Breast epithelium (tissue), 4 donors: ENCODE measurements at places on chromosomes 1 and 21. TPM values are rescaled to one million over a fixed set of nuclear protein-coding genes. Genes with fewer than 3 reads are reported as not detected.
A peak's percentile ranks its signal among the peaks of the same experiment; 100 is the strongest.

DNA sequence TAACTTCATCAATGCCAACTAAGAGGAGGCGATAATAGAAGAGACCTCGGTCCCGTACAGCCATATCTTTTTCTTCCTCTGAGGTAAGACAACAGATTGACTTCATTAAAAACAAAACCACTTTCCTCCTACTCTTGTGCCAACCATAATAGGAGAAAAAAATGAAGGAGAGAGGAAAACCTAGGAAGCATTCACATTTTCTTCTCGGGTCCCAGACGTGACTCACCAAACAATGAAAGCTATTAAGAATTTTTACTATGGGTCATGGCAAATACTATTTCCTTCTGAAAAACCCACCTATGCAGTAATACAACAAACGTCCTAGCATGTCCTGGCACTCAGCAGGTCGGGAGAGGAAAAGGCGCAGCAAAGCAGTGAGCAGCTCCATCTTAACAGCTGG lies 8.6 kb upstream of the BCL2L15 start:
- DNase-seq, result no peak

DNA sequence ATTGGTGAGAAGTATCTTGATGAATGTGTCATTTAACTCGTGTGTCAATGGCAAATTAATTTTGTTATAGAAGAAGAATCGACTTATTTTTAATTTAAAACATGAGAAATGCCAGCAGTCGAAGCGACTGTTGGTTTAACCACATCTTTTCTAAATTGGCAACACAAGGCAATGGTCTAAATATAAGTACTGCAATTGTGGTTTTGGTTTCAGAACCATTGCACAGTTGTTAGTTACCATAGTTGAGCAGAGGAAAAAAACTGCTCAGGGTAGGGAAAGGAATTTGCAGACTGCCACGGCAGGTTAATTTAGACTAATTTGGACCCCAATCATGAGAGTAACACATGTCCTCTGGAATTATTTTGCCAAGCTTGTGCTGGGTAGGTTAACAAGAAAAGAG lies 185.6 kb upstream of the RUNX1 start:
- DNase-seq, result no peak

DNA sequence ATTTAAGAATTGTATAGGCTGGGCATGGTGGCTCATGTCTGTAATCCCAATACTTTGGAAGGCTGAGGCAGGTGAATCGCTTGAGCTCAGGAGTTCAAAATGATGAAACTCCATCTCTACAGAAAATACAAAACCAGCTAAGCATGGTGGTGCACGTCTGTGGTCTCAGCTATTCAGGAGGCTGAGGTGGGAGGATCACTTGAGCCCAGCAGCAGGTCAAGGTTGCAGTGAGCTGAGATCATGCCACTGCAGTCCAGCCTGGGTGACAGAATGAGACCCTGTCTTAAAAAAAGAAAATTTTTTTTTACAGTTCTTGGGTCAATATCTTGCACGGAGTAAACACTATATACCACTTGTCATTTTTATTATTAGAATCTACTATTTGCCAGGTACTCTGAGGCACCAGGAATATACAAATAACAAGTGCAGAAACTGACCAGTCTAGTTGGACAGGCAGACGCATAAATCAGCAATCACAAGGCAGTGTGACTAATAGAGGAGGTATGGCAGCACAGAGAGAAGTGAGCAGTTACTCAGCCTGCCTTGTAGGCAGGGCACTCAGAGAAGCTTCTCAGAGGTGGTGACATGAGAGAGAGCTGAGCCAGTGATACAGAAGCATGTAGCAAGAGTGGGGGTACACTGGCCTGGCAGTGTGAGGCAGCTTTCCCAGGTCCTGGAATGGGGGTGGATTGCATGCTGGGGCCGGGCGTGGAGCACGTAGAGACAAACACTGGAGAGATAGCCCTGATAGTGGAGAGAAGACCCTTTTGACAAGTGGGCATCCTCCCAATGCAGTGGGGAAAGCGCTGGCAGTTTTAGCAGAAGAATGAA lies 8.0 kb downstream of the PHLDA3 start:
- peak; percentile 73 for DNase-seq

DNA sequence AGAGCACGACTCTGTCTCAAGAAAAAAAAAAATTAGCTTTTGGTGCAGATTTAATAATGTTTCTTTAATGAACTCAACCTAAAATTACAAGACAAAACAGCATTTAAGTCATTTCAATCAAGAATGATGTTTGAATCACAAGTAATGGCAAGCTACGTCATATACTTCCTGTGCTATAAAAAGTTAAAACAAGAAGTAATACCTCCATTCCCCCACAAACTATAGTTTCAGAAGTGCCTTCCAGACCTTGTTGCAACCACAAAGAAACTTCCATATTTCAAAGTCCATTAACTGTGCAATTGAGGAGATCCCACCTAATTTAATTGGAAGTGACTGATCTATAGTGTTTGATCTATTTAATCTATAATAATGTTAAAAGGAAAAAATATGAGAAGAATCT lies 15.1 kb downstream of the NRDC start:
- no peak for DNase-seq

DNA sequence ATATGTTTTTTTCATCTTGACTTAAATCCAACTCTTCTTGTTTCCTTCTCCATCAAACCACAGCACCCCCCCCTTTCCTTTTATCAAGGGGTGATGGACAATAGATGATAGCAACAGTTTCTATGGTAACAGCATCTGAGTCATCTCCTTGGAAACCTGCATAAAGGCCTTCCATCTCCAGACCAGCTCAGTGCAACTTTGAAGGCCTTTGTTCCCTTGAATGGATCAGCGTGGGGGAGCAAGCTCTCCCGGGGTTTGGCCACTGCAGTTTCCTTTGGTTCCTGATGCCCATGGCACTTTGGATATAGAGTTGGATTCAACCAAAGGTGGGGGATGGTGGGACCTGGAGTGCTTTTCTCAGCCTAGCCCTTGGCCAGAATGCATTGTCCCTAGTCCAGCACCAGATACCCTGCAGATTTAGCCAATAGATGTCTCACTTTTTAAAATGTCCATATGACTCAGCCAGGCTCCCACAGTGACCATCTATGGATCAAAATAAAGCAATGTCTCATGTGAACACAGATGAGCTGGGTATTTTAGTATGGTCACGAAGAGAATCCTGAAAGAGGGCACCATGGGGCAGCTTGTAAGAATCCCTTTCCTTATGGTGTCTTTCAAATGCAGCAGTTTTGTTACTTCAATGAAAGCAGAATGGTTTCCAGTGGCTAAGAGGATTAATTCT lies 127.7 kb downstream of the SPATA46 start:
- no peak for DNase-seq

DNA sequence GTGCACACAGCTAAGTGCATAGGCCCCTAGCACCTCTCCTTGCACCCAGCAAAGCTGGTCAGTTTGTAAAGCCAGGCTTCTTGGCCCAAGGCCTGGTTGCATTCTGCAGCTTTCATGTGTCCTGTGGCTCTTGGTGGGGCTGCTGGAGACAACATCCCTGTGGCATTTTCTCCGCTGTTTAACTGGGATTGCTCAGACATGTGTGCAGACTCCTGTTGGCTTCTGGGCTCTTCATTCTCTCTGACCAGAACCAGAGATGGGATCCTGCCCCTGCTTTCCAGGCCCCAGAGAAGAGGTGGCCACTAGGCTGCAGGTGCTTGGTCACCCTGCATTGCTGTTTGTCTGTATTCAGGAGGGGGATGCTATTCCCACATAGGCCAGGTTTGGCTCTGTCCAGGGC lies 50.8 kb downstream of the FAM78B start:
- no peak for DNase-seq

- DNase-seq, result no peak
Measured at GRCh38 chr21:32138658-32139057, 140.2 kb downstream of the MIS18A start.

DNA sequence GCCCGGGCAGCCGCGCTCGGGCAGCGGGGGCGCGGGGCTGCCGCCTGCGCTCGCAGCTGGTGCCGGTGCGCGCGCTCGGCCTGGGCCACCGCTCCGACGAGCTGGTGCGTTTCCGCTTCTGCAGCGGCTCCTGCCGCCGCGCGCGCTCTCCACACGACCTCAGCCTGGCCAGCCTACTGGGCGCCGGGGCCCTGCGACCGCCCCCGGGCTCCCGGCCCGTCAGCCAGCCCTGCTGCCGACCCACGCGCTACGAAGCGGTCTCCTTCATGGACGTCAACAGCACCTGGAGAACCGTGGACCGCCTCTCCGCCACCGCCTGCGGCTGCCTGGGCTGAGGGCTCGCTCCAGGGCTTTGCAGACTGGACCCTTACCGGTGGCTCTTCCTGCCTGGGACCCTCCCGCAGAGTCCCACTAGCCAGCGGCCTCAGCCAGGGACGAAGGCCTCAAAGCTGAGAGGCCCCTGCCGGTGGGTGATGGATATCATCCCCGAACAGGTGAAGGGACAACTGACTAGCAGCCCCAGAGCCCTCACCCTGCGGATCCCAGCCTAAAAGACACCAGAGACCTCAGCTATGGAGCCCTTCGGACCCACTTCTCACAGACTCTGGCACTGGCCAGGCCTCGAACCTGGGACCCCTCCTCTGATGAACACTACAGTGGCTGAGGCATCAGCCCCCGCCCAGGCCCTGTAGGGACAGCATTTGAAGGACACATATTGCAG lies 3.0 kb downstream of the ARTN start:
- DNase-seq, result no peak

- DNase-seq, result peak; percentile 80
Measured at GRCh38 chr1:201888282-201889089, at the start of gene SHISA4. Gene SHISA4, plus strand, starts transcription at chr1:201888898. Its CDS starts 97 bp downstream, at chr1:201888995.

DNA sequence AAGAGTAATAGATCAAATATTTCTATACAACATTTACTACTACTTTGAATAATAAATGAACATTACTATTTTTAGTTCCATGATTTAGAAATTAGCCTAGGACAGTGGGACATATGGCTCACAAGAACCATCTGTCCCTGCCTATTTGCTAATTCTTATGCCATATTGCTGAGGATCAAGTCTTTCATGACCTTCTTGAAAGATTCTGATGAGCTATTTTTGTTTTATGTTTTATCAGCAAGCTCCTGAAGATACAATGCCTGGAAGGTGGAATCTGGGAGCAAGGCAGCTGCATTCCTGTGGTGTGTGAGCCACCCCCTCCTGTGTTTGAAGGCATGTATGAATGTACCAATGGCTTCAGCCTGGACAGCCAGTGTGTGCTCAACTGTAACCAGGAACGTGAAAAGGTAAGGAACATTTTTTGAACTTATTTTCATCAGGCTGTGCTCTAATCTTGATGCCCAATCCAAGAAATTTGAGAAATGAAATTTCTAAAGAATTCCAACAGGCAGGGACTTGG lies 326.7 kb downstream of the PAPPA2 start:
- DNase-seq, result no peak

DNA sequence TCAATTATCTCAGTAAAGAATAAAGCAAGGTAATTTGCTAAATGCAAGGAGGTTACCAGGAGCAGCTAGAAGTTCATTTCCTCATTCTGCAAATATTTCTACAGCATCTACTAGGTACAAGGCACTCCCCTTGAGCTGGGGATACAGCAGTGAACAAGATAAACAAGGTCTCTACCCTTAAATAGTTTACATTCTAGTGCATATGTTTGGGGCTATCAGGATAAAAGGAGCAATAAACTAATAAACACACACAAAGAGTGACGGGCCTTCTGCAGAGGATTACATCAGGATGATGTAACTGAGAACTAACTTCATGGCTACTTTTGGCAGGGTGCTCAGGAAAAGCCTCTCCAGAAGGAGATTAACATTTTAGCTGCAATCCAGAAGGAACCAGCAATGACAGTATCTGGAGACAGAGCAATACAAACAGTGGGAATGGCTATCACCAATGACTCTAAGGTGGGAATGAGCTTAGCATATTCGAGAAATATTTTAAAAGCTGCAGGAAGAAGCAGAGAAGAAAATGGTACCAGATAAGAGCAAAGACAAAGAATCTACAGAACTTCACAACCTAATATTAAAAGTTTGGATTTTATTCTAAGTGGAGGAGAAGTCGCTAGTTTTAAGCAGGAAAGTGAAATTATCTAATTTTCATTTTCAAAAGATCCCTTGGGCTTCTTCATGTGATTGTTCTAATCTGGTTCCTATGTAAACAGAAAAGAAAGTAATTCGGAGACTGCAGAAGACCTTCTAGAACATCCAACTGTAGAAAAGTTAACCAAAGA lies 25.8 kb downstream of the TP53BP2 start:
- no peak for DNase-seq

DNA sequence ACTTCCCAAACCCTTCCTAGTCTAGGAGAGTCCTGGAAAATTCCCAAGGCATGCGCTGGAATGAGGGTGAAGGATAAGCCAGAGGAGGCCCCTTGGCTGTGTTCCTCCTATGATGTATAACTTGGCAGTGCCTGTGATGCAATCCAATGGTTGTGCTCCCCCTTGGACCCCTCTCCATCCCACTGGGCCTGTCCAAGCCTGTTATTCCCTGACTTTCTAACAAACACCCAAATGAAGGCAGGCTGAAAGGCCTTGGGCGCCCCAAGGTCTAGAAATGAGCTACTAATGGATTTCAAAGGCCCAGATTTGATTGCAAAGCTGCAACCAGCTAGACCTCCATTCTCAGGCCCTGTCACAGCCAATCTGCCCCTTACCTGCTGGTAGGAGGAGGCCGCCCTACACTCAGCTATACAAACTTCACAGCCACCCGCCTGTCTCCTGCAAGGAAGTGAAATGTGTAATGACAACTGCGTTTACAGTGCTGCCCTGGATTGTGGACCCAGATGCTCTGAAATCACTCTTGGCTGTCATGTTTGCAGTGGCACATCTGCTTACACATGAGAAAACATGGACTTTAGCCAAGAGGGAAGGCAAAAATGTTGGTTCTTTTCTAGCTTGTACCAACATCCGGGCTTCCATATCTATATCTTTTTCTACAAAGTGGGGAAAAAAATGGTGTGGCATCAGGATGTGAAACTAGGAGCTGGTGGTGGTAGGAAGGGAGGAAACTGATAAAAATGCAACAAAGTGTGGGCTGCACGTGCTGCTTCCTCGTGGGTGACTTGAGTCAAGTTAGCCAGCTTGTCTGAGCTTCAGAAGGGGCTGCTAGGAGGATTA lies 130.4 kb downstream of the TRABD2B start:
- DNase-seq, result no peak

TMEM61 gene
- total RNA-seq, result 7.5 TPM

FAM229A gene
- 8.8 TPM for total RNA-seq

CD101 gene
- total RNA-seq, result 0.32 TPM

RHOU gene
- total RNA-seq, result 28.8 TPM

CRNN gene
- not detected for total RNA-seq

TPRG1L gene
- total RNA-seq, result 34.5 TPM

CFAP141 gene
- total RNA-seq, result not detected

OR2T35 gene
- total RNA-seq, result not detected

IGSF21 gene
- total RNA-seq, result 4.8 TPM

PGLYRP3 gene
- not detected for total RNA-seq
